Stimulated activated CD8-positive, alpha-beta memory T cell treated with anti-CD3 and anti-CD28 coated beads, Interleukin-15, amount 100 ng/mL, for 48 hours (primary cell): ENCODE measurements at places on chromosomes 6 and 20.

DNA sequence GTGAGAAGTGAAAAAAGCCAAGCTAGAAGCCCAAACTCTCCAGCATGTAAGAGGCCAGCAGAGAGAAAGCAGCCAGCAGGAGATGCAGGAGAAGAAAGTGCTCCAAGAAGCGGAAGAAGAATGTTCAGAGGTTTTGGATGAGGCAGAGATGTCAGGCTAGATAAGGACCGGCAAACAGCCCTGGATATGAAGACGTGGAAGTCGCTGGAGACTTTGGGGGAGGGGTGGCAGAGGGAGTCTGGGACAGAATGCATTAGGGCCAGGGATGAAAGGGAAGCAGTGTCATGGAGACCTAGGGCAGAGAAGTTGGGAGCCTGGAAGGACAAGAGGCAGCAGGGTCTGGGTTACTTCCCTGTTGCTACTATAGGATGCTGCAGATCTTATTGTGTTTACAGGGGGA is 5.3 kb upstream of the SCUBE3 start:
- DNase-seq = no peak

- no peak for DNase-seq
These were observed 109.3 kb downstream of the TRDN start for GRCh38 chr6:123527406-123527805.

GRCh38 chr20:51019656-51020592 is 3.0 kb downstream of the KCNG1 start:
- no peak for DNase-seq

GRCh38 chr6:31971279-31971992 is 502 bp downstream of the DXO start:
- no peak for DNase-seq

DNA sequence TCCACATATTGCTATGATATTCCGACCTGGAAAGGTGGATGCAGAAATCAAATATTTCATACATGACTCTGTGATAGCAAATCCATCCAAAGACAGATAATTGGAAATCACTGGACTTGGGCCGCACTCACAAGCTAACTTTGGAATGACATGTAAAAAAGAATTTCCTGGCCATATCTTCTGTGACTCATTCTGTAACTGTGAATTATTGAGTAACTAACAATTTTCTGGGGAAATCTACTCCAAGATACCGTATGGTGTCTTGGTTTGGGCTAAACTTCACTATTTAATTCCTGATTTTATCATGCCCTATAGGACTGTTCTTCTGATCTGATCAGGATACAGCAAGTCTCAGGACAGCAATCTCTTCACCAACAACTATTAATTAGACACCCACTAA is 92.7 kb upstream of the LY86 start:
- DNase-seq = no peak

DNA sequence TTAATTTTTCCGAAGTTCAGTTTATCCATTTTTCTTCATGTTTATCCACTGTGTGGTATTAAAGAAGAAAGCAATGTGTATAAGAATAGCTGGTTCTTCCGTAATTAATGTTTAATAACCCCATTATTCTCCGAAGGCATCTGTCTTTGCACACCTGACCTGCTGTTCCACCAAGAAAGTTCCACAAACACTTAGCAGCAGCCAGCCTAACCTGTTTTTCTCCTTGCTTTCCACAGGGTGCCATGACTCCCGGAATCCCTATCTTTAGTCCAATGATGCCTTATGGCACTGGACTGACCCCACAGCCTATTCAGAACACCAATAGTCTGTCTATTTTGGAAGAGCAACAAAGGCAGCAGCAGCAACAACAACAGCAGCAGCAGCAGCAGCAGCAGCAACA is 7.4 kb downstream of the TBP start:
- DNase-seq = no peak

- DNase-seq = no peak
These were observed 138.6 kb downstream of the CEBPB start for GRCh38 chr20:50328996-50329898.

GRCh38 chr20:1491281-1491840 is at the start of gene SIRPB2:
Gene SIRPB2 (minus strand): TSS chr20:1491420. CDS start chr20:1491359, 61 bp downstream.
- no peak for DNase-seq

DNA sequence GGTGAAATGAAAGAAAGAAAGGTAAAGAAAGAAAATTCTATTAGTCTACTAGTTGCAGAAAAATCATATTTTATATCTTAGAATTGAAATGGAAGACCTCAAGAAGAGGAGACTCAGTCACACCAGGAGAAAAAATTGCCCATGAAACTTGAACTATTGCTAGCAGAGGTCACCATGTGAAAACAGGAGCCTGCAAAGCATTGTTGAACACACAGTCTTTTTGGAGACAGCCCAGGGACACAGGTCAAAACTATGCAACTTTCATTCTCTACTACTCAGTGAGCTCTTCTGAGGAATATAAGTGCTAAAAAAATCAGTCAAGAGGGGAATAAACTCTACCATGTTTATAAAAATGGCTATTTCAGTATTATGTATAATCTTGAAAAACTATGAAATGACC is 89.8 kb upstream of the TENT5A start:
- DNase-seq = no peak

DNA sequence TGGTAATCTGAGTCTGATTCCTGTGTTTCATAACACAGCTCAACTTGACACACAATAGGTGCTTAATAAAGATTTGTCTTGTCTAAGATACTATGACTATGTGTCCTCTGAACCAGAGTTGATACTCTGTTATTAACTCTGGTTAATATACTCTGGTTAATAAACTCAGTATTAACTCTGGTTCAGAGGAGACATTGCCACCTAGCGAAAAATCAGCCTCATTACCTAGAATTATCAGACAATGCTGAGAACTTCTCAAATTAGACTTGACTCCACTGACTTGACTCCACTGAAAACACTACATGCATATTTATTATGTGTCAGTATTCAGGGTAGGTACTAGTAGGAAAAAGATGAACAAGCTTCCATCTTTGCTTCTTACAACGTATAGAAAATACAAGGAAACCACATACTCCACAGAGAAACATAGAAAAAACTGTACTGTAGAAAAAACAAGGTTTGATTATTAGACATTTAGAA is 73.9 kb downstream of the AHI1 start:
- no peak for DNase-seq

GRCh38 chr20:49989234-49990065 is 6.7 kb downstream of the SNAI1 start:
- DNase-seq = no peak

DNA sequence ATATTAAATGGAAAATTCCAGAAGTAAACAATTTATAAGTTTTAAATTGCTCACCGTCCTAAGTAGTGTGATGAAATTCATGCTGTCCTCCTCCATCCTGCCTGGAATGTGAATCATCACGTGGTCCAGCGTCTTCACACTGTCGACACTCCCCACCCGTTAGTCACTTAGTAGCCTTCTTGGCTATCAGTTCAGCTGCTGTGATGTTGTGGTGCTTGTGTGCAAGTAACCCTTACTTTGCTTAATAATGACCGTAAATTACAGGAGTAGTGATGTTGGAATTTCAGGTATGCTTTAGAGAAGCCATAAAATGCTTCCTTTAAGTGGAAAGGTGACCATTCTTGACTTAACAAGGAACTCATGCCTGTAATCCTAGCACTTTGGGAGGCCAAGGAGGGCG is 25.2 kb downstream of the RIOK1 start:
- no peak for DNase-seq

DNA sequence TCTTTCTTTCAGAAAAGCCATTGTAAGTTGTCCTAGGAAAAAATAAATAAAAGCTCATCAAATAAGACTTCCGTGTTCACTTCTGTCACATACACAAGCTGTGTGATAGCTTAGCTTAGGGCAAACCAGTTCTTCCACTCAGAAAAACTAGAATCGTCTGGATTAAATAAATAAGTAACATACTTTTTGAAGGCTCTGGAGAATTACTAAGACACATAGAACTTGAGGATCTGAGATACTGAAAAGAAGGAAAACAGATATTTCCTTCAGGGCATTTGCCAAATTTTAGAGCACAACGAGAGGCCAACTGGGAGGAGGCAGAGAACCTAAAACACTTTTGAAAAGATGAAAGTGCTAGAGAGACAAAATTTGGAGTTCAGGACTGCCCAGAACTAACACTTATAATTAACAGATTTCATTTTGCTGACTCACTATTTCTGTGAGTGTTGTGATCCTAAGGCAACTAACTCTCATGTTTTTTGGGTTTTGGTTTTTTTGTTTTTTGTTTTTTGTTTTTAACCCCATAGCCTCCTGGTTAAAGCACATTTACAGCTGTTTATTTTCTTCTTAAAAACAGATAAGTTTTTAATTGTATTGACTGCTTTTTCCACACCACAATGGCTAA is 38.7 kb upstream of the THEMIS start:
- DNase-seq = no peak

- DNase-seq = no peak
These were observed 290.0 kb downstream of the HAO1 start for GRCh38 chr20:7650086-7650879.

DNA sequence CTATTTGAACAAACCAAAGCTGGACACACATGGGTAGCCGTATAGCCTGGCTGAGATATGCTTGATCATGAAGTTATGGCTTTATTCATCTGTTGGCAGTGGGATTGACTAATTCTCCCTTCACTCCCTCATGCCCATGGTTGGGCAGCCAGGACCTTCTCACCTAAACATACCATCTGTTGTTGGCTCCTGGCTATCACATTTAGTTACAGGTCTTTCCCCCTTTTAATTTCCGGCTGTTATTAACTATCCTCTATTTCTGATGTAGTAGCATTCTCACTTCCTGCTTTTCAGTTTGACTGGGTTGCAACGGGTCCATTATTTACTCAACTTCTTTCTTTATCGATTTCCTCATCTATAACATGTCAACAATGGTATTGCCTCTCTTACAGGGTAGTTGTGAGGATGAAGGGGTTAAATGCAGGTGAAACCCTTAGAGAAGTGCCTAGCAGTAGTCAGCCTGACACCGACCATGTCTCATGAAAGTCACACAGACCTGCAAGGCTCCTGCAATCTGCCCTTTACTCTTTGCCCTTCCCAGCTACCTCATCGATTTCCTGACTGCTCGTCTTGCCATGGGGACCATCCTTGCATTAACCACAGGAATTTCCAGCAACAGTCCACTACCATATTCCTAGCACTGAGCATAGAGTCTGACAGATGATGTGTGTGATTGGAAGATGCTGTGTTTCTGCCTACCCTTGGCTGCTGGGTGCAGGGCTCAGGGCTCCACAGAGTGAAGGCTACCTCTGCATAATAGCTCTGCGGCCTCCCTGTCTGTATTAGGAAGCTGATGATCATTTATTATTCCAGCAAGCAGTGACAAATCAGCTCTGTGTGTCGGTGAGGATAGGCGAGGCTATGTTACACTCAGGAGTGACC is 42.2 kb downstream of the PPP1R14C start:
- DNase-seq = no peak

DNA sequence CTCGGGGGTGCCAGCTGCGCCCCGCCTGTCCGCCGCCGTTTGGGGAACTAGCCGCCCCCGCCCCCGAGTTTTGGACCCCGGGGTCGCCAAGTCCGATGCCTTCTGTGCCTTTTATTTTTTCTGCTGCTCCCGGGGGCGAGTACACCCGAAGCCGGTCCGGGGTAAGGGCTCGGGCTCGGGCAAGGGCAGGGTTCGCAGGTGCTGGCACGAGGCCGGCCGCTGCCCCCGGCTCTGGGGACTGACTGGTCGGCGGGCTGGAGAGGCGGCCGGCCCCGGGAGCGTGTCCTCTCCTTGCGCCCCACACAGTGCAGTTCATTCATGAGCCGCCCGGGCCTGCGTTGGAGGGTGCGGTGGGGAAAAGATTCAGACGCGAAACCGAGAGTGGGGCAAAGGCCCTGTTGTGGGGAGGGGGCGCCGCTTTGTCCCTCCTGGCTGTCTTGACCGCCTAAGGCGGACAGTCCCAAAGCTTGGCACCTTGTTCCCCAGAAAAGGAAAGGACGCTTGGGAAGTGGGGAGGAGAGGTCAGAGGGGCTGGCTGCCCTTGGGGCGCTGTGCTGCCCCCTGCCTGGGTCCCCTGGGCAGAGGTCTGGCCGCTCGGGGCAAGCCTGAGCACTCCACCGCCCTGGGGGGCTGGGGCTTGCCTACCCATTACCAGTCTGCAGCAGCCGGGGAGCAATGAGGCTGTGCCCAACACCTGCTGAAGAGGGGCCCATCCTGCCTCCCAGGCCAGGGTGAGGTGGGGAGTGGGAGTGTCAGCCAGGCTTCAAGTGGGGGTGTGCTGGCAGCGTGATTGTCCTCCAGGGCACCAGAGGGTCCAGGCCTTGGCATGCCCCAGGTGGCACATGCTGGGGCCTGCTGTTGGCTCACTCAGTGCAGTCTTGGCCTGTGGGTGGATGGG is 915 bp downstream of the TMEM63B start:
- DNase-seq = no peak

GRCh38 chr6:130575971-130576370 is 210.2 kb downstream of the TMEM200A start:
- peak; percentile 40 for DNase-seq

DNA sequence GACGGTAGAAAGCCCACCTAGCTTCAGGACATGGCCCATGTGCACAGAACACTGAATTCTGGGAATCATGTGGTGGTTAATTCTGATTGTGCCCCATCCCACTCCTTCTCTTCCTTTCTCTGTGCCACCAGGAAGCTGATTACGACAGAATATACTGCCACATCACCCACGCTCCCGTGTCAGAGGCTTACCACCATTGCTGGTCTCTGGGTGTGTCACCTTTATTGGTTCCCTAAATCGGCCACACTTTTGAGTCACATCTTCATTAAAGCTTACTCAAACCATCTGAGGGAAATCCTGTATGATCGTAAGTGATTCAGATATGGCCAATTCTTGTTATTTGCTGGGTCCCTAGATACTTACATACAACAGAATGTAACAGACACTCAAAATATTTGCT is 3.1 kb downstream of the TRMT6 start:
- peak; percentile 55 for DNase-seq

DNA sequence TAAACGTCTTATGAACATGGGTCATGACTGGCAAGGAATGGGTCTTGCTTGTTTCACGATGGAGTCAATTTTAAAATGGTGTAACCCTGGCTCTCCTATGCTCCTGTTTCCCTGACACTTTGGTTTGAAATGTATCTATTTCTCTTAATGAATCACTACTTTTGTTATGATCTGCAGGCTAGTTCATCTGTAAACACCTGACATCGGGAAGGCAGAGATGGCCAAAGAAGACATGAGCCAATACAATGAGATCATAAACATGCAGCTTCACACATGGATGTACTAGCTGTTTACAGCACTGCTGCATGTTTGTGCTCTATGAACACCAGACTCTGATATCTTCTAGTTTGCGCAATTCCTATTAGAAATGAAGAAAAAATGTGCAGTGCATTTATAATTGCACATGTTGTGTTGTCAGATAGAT is 11.0 kb upstream of the RAD21L1 start:
- DNase-seq = no peak
